Chondrocyte (in vitro differentiated cells): ENCODE measurements at places on chromosomes 2 and 18. TPM values are rescaled to one million over a fixed set of nuclear protein-coding genes. Genes with fewer than 3 reads are reported as not detected.

DNA sequence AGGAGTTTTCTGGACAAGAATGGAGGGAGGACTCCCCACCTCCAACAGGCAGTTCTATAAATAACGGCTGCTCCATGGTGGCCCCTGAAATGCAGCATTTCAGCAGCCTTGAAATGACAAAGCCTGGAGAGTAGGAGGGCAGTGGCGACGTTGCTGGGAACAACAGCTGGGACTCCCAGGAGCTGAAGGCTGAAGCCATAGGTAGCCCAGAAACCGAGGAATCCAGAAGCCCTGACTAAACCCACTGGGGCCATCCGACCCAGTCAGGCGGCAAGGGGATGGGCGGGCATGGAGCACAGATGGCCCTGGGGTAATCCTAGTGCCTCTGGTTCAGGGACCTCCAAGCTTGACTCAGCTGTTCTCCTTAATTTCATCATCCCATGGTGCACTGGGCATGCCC lies 9.0 kb downstream of the PRKAG3 start:
- DNase-seq, result no peak

SMCHD1 gene
- 27.3 to 39.8 TPM (median 31.5 TPM) in 3 replicates for total RNA-seq

DNA sequence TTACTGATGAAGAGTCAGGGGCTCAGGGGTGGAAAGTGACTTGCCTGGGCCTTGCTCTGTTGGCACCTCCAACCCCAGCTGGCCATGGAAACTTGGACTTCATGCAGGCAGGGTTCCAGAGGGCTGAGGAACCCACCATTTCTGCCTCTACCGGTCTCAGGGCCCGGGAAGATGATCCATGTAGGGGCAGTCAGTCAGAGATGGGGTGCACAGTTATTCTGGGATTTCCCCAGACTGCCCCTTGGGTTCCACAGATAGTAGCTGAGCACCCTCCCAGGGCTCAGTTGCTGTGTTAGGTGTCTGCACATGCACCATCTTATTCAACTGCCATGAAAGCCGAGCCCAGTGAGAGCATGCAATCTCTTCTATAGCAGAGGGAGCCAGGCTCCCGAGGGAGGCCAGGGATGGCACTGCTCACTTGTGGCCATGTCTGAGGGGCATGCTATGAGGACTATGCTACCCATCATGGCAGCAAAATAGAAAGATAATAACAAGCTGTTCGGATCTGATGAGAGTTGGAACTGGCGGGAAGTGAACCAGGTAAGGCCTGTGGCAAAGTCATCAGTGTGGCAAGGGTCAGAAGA lies 37.3 kb downstream of the RHOB start:
- no peak for DNase-seq

TBR1 gene
- not detected in 3 replicates for total RNA-seq

RNF181 gene
- total RNA-seq, result 76.3 to 93.9 TPM (median 89.4 TPM) in 3 replicates

DNA sequence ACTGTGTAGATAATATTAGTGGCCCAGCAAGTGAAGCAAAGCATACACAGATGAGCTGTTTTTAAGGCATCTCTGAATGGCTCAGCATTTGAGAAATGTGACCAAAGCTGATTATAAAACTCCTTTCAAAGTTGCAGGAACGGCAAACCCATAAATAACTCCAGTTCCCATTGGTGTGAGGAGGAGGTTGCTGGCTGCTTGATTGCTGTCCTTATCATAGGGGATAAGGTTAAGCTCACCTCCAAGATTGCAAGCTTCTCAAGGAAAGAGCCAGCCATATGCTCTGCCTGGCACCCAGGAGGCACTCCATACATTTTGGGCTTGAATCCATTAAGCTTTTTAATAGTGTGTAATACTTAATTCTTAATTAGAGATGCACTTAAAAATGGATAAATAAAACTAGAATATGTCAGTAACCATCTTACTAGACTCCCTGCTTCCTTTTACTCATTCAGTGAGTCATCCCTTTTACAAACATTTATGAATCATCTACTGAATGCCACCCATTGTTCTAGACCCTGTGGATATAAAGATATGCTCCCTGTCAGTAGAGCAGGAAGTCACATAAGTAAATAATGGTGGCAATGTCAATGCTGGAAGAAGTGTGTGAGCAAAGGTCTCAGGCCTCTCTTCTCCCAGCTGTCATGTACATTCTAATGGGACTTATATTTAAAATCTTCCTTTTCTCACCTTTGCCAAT lies 99.3 kb downstream of the SPATS2L start:
- DNase-seq, result no peak

MROH2A gene
- total RNA-seq, result not detected in 3 replicates

DNA sequence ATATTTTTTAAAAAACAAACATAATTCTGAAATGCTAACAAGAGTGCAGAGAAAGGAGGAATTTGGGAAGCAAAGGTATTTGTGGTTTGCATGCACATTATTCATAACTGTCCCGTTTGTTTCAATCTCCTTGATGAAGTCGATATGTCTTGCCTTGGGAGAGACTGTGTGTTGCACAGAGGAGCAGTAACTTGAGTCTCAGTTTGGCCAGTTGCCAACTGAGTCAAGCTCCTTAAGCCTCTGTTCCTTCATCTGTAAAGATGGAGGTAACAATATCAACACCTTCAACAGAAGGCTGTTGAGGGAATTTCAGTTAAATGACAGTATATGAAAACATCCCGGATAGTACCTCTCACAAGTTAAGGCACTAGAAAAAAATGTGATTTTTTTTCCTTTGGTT lies 226.2 kb downstream of the ASXL3 start:
- DNase-seq, result no peak

SAG gene
- not detected in 3 replicates for total RNA-seq

- DNase-seq, result no peak
Measured at GRCh38 chr2:85091838-85092237, 41.4 kb upstream of the TCF7L1 start.

PARD6G gene
- 10.9 to 17.7 TPM (median 17.0 TPM) in 3 replicates for total RNA-seq

DNA sequence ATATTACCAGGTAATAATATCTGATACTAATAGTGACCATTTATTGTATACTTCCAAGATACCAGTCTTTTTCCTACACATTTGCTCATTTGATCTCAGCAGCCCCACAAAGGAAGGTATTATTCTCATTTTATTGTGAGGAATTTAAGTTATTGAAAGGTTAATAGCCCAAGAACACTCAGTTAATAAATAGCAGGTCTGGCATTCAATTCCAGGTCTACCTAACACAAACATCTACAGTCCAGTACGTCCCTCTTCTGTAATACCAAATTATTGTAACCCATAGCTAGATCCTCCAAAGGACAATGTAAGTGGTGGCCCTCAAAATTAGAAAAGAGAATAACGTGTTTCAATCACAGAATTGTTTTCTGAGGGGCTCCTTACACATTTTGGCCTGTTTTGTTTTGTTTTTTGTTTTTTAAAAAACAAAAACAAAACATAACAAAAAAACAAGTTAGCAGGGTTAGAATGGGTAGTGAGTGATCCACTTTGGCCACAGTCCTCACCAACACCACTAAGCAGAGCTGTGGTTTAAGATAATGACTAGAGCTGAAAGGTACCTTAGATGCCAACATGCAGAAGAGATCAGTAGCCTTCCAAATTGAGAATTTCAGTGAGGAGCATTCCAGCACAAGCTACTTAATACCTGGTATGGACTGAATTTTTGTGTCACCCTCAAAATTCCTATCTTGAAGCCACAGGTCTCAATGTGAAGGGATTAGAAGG lies 137.5 kb downstream of the DYM start:
- no peak for DNase-seq

DNA sequence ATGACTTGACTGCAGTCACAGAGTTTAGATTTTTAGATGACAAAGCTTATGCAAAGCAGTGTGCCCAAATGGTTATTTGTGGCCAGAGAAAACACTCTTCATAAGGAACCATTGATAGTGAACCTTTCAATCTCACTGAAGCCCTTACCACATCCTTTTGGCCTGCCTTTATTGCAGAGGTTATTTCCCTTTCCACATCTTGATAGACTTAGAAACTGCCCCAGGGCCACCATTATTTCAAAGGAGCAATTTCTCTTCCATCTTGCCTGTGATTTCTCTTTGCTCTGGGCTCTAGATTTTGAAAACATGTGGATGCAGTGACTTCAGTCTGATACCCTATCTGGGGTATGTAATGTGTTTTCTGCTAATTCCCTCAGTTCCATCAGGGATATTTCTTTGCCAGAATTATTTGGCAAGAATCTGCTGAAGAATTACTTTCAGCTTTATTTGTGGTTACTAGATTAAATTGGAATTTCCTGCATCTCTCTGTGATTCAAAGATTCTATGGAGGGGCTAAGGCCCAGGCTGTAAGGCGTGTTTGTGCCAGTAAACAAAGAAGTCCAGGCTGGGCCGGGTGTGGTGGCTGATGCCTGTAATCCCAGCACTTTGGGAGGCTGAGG lies 51.0 kb downstream of the MOGAT1 start:
- no peak for DNase-seq

GRCh38 chr2:200604571-200605255 lies 18.9 kb downstream of the AOX1 start:
- no peak for DNase-seq

- no peak for DNase-seq
Measured at GRCh38 chr2:25419678-25420242, 78.0 kb upstream of the DNMT3A start.

GATA6 gene
- total RNA-seq, result 3.6 to 13.9 TPM (median 13.1 TPM) in 3 replicates

GRCh38 chr18:22813648-22814328 lies 119.3 kb upstream of the RBBP8 start:
- DNase-seq, result no peak

DNA sequence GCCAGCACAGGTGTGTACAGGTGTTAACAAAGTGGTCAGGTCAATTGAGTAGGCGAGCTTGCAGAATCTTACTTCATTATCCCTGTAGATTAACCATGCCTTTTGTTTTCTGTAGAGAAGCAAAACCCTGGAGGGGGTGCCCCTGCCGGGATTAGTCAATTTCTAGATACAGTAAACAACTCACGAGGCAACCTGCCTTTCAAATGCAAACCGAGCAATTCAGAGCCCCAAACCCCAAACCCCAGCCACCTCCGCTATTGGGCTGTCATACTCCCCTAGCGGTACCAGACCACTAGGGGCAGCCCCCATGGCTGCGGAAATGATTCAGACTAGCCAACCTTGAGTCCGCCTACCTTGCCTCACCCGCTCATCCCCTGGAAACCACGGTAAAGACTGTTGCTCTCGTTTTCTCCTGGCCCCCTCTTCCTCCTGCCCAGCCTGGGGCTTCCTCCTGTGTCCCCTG lies 61.4 kb upstream of the KIF5C start:
- no peak for DNase-seq

DNA sequence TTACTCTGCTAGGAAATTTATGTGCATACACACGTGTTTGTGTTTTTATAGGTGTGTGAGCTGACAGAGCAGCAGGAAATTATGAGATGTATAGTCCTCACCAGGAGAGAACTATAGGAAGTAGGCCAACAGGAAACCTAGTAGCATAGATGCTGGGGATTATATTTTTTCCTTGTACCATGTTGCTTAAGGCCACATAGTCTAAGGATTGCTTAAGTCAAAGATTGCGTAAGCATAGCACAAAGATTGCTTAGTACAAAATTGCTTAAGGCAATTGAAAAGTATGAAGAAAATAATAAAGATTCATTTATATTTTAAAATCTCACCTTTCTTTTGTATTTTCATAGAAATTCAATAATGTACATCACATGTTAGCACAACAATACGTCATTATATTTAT lies 18.7 kb upstream of the CCDC102B start:
- no peak for DNase-seq

DCC gene
- not detected in 3 replicates for total RNA-seq
